Cortex of kidney (tissue), 1 donor: ENCODE measurements at places on chromosomes 6 and 20.

DNA sequence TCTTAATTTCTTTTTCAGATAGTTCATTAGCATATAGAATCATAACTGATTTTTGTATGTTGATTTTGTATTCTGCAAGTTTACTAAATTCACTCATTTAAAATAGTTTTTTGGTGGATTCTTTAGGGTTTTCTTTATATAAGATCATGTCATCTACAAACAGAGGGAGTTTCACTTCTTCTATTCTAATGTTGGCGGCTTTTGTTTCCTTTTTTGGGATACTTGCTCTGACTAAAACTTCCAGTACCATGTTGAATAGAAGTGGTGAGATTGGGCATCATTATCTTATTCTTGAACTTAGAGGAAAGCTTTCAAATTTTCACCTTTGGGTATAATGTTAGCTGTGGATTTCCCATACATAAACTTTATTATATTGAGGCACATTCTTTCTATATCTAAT is 296.9 kb downstream of the BCKDHB start:
- no peak for DNase-seq

GRCh38 chr6:46221222-46221793 is 50.5 kb upstream of the ENPP5 start:
- no peak for DNase-seq

DNA sequence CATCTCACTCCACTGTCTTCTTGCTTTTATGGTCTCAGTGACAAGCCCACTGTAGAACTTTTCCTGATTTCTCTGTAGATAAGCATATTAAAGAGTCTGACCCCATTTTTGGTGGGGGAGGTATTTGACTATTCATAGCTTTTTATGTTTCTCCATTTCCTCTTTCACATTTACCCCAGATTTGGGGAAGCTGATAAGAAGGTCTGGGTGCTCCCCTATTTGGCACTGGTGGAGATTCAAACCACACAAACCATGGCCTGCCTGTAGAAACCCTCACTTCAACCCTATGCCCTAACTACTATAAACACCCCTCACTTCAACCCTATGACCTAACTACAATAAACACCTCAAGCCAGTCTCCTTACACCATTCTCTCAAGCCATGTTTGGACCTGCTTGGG is 196.2 kb upstream of the SYNDIG1 start:
- DNase-seq: no peak

GRCh38 chr6:10838794-10839333 is 525 bp upstream of the MAK start:
- no peak for DNase-seq

DNA sequence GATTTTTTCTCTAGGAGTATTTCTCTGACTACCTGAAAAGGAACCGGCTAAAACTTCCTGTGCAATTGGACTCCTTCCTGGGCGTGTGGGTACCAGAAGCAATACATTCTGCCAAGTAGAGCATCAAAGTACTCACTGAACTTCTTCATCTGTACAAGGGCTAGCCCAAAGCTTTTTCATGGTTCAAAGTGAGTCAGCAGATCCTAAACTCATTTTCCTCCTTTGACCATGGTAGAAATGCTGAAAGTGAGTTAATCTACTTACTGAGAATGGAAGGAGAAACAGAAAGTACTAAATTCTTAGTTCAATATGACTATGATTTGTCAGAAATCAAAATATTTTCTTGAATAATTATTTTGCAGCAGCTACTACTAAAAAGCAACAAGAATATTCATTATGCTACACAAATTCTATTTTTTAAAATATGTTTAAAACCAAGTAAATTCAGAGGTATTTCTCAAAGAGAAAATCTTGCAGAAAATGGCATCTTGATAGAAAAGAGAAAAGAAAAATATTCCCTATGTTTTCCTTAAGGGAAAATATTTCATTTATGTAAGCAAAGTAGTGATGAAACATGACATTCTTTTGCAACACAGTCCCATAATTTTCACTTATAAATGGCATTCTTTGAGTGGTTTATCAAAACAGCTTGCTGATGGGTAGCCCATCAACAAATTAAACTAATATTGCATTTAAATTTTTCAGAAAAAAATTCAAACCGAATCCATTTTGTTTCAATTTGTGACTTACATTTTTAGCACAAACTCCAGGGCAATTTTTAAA is 3.7 kb upstream of the BEND6 start:
- no peak for DNase-seq

GRCh38 chr6:38957426-38957825 is 91.2 kb upstream of the GLP1R start:
- DNase-seq: no peak

DNA sequence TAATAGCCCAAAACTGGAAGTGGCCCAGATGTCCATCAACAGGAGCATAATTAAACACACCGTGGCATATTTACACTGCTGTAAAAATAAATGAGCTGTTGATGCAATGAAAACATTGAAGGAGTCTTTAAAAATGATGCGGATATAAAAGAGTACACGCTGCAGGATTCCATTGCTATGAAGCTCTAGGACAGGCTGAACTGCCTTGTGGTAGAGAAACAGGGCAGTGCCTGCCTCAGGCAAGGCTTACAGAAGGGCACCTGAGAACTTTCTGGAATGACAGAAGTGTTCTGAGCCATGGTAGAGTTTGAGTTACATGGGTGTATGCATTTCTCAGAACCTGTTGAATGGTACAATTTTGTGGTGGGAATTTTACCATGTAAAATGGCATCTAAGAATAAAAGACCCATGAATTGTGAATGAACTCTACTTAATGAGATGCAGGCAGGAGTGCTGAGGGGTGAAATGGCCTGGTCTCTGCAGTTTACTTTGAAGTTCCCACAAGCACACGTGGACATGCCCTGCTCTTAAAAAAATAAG is 45.3 kb upstream of the RIN2 start:
- DNase-seq: no peak

- DNase-seq: no peak
Observed at GRCh38 chr6:111291336-111292259, 191.4 kb downstream of the REV3L start.

GRCh38 chr20:55004044-55004443 is 528.7 kb downstream of the DOK5 start:
- no peak for DNase-seq

GRCh38 chr6:143026696-143027449 is 33.8 kb upstream of the AIG1 start:
- DNase-seq: no peak

- no peak for DNase-seq
Observed at GRCh38 chr6:44105146-44105545, 22.1 kb downstream of the MRPL14 start.

DNA sequence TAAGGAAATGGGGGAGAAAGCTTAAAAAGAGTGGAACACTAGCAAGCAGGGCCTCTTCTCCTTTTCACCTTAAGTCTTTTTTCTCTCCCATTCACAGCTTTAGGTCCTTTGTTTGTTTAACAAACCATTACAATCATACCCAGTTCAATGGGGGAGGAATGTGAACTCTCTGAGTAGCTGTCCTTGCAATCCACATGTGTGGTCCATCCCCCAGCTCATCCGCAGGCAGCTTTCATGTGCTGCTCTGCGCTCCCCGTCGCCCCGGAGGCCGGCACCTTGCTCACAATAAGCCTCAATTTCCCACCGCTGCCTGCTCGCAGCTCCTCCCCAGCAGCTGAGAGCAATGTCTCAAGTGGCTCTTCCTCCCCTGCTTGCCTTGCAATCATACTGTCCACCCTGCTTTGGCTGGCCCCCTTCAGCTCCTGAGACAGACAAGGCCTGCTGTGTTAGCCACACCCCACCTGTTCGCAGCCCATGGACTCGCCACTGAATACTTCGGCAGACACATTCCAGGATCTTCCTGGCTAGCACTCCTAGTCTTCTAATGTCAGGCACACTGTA is 49.1 kb downstream of the PLAGL1 start:
- no peak for DNase-seq

- no peak for DNase-seq
Observed at GRCh38 chr6:7218406-7218988, 94.5 kb downstream of the SSR1 start.

DNA sequence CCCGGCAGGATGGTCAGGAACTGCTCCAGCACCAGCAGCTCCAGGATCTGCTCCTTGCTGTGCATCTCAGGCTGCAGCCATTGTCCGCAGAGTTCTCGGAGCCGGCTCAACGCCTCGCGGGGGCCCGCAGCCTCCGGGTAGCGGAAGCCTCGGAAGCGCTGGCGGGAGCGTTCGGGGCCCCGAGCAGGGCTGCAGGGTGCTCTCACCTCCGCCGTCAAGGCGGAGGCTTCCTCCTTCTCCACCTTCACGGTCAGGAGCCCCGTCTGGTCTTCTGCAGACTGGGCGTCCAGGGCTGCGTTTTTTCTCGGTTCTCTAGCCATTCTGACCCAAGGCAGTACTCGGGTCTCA is 434 bp downstream of the ZKSCAN4 start:
- peak; percentile 11 for DNase-seq
